ENCODE measurements at places on chromosomes 7 and 10. TPM values are rescaled to one million over a fixed set of nuclear protein-coding genes. Genes with fewer than 3 reads are reported as not detected.

NPTX2 gene
- total RNA-seq = under 0.01 TPM

PLAC9 gene
- total RNA-seq = not detected

KCNMA1 gene
- total RNA-seq = 6.5 TPM

SDK1 gene
- 4.2 TPM for total RNA-seq

JAKMIP3 gene
- total RNA-seq = not detected

KLF14 gene
- total RNA-seq = not detected
